ENCODE measurements at places on chromosomes 5 and 9.

- no peaks in the 10 kb centered on the region for H3K27me3 ChIP-seq
- H3K27ac ChIP-seq: no peak overlapping the region
- H3K36me3 ChIP-seq: no peaks in the 10 kb centered on the region
- DNase-seq: no peak
- H3K4me3 ChIP-seq: no peak overlapping the region
- H3K4me1 ChIP-seq: peaks cover 3% of the 10 kb centered on the region
Measured at GRCh38 chr5:154732212-154732611, 23.0 kb upstream of the LARP1 start.

- H3K27me3 ChIP-seq: no peaks in the 10 kb centered on the region
- no peaks in the 10 kb centered on the region for H3K4me1 ChIP-seq
- H3K27ac ChIP-seq: no peak overlapping the region
- H3K36me3 ChIP-seq: no peaks in the 10 kb centered on the region
- H3K4me3 ChIP-seq: no peak overlapping the region
Measured at GRCh38 chr5:58795327-58795726, 212.5 kb downstream of the RAB3C start.

DNA sequence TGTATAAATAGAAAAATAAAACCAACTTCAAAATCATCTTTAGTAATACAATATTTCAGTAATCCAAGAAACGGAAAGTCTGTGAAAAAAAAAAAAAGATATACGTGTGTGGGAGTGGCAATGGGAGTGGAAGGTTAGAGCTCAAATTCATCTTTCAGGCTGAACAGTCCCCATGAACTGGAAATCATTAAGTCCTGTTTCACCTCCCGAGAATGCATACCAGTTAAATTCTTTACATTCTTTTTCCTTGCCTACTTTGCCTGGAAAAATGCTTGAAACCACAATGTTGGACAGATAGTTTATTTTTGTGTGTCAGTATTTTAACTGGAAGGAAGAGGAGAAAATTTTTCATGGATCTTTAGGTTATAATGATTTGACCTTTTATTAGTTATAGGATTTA lies 166.8 kb downstream of the MUSK start:
- no peaks in the 10 kb centered on the region for H3K36me3 ChIP-seq
- DNase-seq: no peak
- no peaks in the 10 kb centered on the region for H3K4me1 ChIP-seq
- no peak overlapping the region for H3K4me3 ChIP-seq
- no peaks in the 10 kb centered on the region for H3K27me3 ChIP-seq

GRCh38 chr9:136178773-136179075 lies 26.2 kb downstream of the LHX3 start:
- H3K27ac ChIP-seq: no peak overlapping the region
- DNase-seq: no peak
- H3K4me3 ChIP-seq: no peak overlapping the region
- no peaks in the 10 kb centered on the region for H3K36me3 ChIP-seq

DNA sequence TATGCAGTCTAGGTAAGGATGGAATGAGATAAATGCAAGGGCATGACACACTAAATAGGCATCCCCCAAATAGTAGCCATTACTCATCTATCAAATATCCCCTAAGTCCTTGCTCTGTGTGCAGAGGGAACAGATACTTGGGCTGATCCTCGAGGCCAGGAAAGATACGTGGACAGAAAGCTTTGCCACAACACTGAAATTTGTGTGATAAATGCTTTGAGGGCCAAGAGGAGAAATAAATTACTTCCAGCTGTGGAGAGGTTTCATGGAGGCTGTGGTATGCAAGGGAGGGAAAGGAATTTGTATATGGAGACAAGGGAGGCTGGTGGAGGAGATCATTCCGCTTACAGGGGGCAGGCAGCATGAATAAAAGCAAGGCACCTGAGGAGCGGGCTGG lies 18.5 kb downstream of the ATOX1 start:
- no peaks in the 10 kb centered on the region for H3K27me3 ChIP-seq
- peak overlapping the region; percentile 62 for H3K27ac ChIP-seq
- no peaks in the 10 kb centered on the region for H3K36me3 ChIP-seq
- H3K4me1 ChIP-seq: peaks cover 18% of the 10 kb centered on the region

- H3K4me1 ChIP-seq: no peaks in the 10 kb centered on the region
- no peak overlapping the region for H3K27ac ChIP-seq
- no peaks in the 10 kb centered on the region for H3K27me3 ChIP-seq
- H3K36me3 ChIP-seq: no peaks in the 10 kb centered on the region
Measured at GRCh38 chr5:102670224-102670836, 84.8 kb upstream of the PAM start.

DNA sequence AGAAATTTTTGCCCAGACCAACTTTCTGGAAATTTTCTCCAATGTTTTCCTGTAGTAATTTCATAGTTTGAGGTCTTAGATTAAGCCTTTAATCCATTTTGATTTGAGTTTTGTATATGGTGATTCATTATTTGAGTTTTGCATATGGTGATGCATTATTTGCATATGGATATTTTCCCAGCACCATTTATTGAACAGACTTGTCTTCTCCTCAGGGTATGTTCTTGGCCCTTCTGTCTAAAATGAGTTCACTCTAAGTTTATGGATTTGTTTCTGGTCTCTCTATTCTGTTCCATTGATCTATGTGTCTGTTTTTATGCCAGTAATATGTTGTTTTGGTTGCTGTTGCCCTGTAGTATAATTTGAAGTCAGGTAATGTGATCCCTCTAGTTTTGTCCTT lies 139.3 kb downstream of the SLC25A46 start:
- H3K36me3 ChIP-seq: no peaks in the 10 kb centered on the region
- H3K27ac ChIP-seq: no peak overlapping the region
- no peak for DNase-seq
- H3K4me3 ChIP-seq: no peak overlapping the region

DNA sequence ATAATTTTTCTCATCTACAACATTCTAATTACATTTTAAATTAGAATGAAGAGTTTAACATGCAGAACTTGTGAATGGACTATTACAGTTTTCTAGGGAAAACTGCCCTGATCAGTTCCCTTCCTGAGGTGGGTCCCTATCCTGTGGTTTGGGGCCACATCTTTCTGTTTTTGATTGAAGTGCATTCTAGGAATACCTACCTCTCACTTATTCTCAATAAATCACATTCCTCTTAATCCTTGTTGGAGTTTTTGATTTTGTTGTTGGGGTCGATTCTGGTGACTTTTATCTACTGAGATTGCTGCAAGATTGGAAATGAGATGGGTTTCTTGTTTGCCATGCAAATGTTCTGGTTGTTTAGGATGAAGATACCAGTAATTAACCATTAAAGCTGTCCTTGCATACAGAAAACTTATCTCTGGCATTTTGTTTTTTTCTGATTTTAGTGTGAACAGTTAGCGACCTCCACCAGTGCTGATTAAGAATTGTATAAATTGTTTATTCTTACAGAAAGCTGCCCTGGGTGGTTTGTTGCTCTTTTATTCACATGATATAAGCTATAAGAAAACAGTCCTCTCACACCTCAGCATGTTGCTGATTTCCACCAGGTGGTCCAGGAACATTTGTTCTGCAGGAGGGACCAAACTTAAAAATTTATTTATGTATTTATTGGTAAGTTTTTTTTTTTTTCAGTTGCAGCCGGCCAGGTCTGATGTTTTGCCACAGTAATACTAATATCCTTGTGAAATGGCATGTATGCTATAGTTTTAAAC lies 269.9 kb downstream of the FANCC start:
- H3K27ac ChIP-seq: peak overlapping the region; percentile 93
- peaks cover 69% of the 10 kb centered on the region for H3K4me1 ChIP-seq
- H3K36me3 ChIP-seq: peaks cover 7% of the 10 kb centered on the region
- no peaks in the 10 kb centered on the region for H3K27me3 ChIP-seq
- H3K4me3 ChIP-seq: peak overlapping the region; percentile 74

GRCh38 chr5:8517456-8517855 lies 648.5 kb downstream of the MTRR start:
- no peak overlapping the region for H3K4me3 ChIP-seq
- H3K4me1 ChIP-seq: no peaks in the 10 kb centered on the region

DNA sequence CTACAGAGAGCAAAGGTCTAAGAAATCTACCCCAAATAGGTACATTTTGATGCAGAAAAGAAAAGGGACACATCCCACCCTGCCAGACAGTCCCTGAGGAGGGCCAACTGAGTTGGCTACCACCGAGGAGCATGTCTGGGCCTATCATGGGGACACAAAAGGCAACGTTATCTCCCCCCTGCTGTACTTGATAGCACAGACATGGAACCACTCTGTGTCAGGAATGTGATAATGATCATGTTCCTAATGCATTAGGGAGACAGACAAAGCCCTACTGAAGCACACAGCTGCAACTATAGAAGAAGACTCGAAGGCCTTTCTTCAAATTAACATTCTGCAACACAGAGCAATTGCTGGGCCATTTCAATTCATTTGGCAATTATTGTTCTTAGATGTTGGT lies 84.5 kb downstream of the ENC1 start:
- H3K36me3 ChIP-seq: no peaks in the 10 kb centered on the region
- DNase-seq: no peak
- no peaks in the 10 kb centered on the region for H3K4me1 ChIP-seq
- H3K4me3 ChIP-seq: no peak overlapping the region

- peak overlapping the region; percentile 78 for H3K27ac ChIP-seq
- H3K4me1 ChIP-seq: peaks cover 35% of the 10 kb centered on the region
- no peaks in the 10 kb centered on the region for H3K27me3 ChIP-seq
- H3K36me3 ChIP-seq: no peaks in the 10 kb centered on the region
Measured at GRCh38 chr9:127611603-127611898, 526 bp upstream of the STXBP1 start.

DNA sequence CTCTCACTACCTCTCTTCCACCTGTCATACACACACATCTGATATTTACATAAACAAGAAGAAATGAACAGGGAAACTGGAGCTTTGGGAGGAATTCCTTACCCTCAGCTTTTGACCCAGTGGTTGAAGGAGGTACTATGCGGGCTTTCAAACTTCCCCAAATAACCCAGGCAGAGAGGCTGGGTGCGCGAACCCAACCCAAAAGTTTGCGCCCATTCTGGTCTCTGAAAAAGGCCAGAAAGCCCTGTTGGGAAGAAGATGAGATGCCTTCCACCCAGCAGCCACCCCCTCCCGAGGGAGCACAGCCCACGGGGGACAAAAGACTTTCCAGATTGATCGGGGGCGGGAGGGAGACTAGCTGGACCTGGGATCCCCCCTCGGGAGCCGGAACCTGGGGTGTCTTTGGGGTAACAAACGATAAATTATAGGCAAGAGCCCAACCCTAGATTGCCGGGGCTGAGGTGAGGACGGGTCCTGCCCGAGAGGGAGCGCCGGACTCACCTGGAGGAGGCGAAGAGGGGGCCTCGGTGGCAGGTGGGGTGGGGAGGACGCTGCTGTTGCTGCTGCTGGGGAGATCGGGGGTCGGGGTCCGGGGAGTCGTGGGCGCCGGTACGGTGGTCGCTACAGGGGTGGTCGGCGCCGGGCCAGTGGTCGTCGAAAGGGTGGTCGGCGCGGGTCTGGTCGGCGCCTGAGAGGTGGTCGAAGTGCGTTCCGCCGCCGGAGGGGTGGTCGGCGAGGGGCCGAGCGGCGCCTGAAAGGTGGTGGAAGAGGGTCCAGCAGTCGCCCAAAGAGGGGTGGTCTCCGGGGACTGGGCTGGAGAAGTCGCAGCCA lies 798 bp downstream of the MEGF9 start:
- H3K27me3 ChIP-seq: no peaks in the 10 kb centered on the region
- peak overlapping the region; percentile 83 for H3K4me3 ChIP-seq
- peak; percentile 26 for DNase-seq
- peak overlapping the region; percentile 75 for H3K27ac ChIP-seq
- H3K4me1 ChIP-seq: peaks cover 23% of the 10 kb centered on the region
- H3K36me3 ChIP-seq: no peaks in the 10 kb centered on the region

DNA sequence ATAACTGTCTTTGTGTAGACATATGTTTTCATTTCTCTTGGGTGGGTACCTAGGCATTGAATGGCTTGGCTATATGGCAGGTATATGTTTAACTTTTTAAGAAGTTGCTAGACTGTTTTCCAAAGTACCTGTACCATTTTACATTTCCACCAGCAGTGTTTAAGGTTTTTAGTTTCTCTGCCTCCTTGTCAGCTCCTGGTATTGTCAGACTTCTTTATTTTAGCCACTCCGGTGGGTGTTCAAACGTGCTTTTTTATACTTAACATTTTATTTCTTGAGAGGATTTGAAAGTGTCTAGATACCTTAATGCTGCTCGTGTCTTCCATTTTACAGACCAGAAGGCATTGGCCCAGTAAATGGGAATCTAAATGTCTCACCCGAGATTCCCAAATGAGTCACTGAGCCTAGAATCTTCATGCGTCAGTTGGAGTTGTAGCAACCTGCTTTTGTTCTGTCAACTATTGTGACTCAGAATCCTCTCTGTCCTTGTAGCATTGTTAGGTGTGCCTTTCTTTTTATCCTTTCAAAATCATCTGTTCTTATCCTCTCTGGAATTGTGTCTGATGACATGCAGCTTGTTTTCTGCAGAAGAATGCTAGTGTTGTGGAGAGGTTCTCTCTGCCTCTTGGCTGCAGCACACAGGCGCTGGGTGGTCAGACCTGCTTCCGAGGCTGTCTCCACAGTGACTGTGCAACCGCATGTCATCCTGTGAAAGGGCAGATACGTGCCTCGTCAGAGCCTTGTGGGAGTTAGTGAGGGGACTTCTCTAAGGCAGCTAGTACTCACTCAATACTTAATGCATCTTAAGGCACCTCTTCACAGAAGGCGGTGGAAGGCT lies 291.8 kb downstream of the AOPEP start:
- H3K27ac ChIP-seq: peak overlapping the region; percentile 93
- DNase-seq: peak; percentile 72
- H3K27me3 ChIP-seq: no peaks in the 10 kb centered on the region
- H3K4me3 ChIP-seq: peak overlapping the region; percentile 13

DNA sequence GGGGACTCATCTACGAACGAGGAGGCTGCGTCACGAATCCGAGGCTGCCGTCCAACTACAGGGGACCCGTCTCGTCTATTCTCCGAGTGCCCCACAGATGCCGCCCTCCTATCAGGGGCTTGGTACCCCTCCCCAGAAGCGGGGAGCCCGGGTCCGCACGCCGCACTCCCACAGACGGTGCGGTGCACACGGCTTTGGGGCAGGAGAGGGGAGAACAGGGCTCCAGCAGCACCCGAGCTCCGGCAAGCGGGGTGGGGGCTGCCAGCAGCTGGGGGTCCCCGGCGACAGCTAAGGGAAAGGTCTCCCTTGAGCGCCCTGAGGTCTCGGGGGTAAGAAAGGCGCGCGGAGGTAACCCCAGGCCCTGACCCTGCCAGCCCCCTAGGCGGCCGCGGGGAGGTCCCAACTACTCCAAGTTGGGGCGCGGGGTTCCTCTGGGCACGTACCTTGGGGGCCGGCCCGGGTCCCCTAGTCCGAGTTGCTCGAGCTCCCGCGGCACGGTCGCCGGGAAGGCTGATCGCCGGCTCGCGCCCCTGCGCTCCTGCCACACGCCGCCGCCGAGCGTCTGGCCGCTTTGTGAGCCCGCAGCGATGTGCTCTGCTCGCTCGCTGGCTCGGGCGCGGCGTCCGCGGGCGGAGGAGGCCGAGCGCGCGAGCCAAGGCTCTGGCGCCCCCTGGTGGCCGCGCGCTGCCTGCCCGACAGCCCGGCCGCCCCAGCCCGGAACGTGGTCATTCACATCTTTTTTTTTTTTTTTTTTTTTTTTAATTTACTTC lies at the start of gene SPOCK1:
Gene SPOCK1 (minus strand): TSS at position 591 of the 770 bp plus-strand sequence.
- H3K27ac ChIP-seq: no peak within 1 kb of the TSS
- peak within 1 kb of the TSS; percentile 65 for H3K4me3 ChIP-seq
- H3K27me3 ChIP-seq: peaks cover 4% of the 10 kb centered on the region
- no peaks in the 10 kb centered on the region for H3K36me3 ChIP-seq
- DNase-seq: peak; percentile 86
- H3K4me1 ChIP-seq: no peaks in the 10 kb centered on the region

- H3K4me1 ChIP-seq: no peaks in the 10 kb centered on the region
- H3K27ac ChIP-seq: no peak overlapping the region
- H3K36me3 ChIP-seq: no peaks in the 10 kb centered on the region
- H3K4me3 ChIP-seq: no peak overlapping the region
Measured at GRCh38 chr5:175392236-175392635, 51.7 kb downstream of the DRD1 start.
